Activated naive CD8-positive, alpha-beta T cell treated with anti-CD3 and anti-CD28 coated beads for 36 hours (primary cell): ENCODE measurements at places on chromosomes 16 and 17. TPM values are rescaled to one million over a fixed set of nuclear protein-coding genes. Genes with fewer than 3 reads are reported as not detected.

DNA sequence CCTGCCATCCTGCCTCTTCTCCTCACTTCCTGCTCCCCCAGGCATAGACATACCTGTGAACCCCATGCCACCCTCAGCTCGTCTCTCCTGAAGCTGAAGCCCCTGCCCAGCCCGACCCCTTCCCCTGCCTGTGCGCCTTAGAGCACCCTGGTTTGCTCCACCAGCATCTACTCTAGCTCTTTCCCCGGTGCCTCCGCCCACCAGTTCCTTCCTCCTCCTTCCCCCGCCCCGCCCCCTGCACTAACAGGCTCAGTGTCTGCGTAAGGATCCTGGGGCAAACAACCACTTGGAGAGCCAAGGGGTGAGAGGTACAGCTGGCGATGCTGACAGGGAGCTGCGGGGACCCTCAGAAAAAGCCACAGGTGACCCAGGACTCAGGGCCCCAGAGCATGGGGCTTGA is 1.9 kb downstream of the GPR142 start:
- H3K36me3 ChIP-seq: no peaks in the 10 kb centered on the region
- no peak overlapping the region for H3K27ac ChIP-seq
- peak; percentile 49 for DNase-seq
- H3K4me3 ChIP-seq: no peak overlapping the region
- peaks cover 11% of the 10 kb centered on the region for H3K4me1 ChIP-seq
- no peaks in the 10 kb centered on the region for H3K27me3 ChIP-seq

GRCh38 chr17:63623786-63624530 is 1.7 kb downstream of the MAP3K3 start:
- peaks cover 43% of the 10 kb centered on the region for H3K4me1 ChIP-seq
- H3K27me3 ChIP-seq: no peaks in the 10 kb centered on the region
- H3K27ac ChIP-seq: no peak overlapping the region
- peak overlapping the region; percentile 98 for H3K4me3 ChIP-seq
- no peaks in the 10 kb centered on the region for H3K36me3 ChIP-seq

The CA7 gene
- total RNA-seq: not detected

The GGT6 gene
- total RNA-seq: not detected

- no peaks in the 10 kb centered on the region for H3K36me3 ChIP-seq
- no peak overlapping the region for H3K4me3 ChIP-seq
Observed at GRCh38 chr17:1192911-1193699, 13.3 kb upstream of the ABR start.

The MT4 gene
- total RNA-seq: not detected

DNA sequence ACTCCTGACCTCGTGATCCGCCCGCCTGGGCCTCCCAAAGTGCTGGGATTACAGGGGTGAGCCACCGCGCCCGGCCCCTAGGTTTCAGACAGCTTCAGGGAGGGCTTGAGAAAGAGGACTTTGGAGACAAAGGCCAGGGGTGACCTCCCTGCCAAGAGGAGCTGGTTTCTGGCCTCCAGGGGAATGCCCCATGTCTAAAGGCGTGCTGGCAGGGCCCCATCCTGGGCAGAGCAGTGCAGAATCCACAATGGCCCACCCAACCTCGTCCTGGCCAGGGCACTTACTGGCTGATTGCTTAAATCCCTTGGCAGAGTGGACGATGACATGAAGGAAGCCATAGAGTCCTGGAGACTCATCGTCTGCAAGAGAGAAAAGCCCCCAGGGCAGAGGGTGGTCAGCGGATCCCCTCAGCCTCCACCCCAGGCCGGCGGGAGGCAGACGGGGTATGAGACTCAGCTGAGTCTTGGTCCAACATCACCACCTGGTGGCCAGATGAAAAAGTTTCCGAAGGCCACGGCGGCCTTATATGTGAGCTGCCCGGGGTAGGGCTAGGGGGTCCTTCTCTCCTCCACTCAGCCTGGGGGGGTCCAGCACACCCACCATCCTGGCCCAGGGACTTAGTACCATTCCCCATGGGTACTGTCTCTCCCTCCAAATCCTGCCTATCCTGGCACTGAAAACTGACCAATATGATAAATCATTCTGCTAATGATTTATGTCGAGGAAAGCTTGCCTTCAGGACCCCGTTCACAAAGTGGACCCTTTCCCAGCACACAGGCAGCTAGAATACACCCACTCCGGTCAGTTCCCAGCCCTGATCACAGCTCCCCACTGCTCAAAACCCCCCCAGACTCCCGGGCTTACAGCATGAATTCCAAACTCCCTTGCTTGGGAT is 59.1 kb downstream of the TIMM22 start:
- H3K4me1 ChIP-seq: no peaks in the 10 kb centered on the region
- peak; percentile 44 for DNase-seq
- no peak overlapping the region for H3K27ac ChIP-seq
- H3K36me3 ChIP-seq: peaks cover 21% of the 10 kb centered on the region
- no peak overlapping the region for H3K4me3 ChIP-seq

- H3K4me1 ChIP-seq: no peaks in the 10 kb centered on the region
- H3K27me3 ChIP-seq: no peaks in the 10 kb centered on the region
- no peak for DNase-seq
- no peak overlapping the region for H3K4me3 ChIP-seq
- H3K27ac ChIP-seq: no peak overlapping the region
Observed at GRCh38 chr17:3873862-3874261, 19.0 kb downstream of the CAMKK1 start.

DNA sequence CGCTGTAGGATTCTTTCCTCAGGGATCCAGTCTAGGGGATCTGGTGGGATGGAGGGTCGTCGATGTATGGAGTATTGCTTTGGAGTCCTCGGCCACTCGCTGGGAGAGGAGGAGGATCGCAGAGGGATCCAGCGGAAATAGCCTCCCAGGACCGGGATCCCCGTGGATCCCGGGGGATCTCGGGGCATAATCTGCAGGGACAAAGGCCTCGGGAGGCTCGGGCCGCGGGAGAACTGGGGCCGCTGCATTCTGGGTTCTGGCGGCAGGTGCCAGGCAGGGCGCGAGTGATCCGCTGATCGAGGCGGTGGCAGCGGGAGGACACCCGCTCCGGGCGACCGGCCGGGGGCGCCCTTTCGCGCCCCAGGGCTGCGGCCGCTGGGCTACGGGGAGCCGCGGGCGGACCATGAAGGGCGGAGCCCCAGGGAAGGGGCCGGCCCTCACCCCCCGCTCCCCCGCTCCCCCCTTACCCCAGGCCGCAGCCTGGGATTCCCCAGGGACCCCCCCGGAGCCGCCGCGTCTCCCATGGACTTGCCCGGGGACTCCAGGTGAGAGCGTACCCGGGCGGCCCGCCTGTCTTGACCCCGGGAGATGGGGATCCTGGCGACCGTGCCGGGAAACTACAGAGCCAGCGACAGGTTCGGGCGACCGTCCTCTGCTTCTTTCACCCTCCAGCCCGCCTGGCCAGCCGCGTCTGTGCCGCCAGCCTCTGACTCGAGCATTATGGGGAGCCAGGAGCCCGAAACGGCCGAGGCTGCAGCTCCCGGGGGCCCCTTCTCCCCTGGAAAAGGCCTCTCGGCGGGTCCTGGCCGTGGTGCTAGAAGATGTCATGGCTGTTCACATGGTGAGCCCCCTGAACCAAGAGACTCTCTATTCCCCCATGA is 604 bp downstream of the PRR14 start:
- peak overlapping the region; percentile 97 for H3K4me3 ChIP-seq
- H3K4me1 ChIP-seq: peaks cover 37% of the 10 kb centered on the region
- H3K27ac ChIP-seq: peak overlapping the region; percentile 97
- DNase-seq: peak; percentile 89
- no peaks in the 10 kb centered on the region for H3K27me3 ChIP-seq
